ENCODE measurements at places on chromosomes 12 and 14.

DNA sequence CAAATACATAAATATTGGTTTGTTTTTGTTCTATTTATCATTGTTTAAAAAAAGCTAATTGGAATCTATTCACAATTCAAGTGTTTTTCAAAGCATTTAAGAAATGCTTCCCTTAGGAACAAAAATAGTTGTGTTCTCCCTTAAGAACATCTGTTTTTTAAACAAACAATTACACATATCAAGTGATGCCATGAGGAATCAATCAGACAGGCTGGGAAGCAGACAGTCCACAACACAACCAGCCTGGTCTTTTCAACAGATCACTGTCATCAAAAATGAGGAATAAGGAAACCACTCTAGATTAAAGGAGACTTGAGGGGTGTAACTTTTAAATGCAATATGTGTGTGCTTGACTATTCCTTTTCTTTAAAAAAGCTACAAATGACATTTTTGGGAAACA, 25.5 kb downstream of the GALC start:
- DNase-seq = no peak

GRCh38 chr12:76628745-76629144, 69.2 kb upstream of the OSBPL8 start:
- DNase-seq = peak; percentile 27

DNA sequence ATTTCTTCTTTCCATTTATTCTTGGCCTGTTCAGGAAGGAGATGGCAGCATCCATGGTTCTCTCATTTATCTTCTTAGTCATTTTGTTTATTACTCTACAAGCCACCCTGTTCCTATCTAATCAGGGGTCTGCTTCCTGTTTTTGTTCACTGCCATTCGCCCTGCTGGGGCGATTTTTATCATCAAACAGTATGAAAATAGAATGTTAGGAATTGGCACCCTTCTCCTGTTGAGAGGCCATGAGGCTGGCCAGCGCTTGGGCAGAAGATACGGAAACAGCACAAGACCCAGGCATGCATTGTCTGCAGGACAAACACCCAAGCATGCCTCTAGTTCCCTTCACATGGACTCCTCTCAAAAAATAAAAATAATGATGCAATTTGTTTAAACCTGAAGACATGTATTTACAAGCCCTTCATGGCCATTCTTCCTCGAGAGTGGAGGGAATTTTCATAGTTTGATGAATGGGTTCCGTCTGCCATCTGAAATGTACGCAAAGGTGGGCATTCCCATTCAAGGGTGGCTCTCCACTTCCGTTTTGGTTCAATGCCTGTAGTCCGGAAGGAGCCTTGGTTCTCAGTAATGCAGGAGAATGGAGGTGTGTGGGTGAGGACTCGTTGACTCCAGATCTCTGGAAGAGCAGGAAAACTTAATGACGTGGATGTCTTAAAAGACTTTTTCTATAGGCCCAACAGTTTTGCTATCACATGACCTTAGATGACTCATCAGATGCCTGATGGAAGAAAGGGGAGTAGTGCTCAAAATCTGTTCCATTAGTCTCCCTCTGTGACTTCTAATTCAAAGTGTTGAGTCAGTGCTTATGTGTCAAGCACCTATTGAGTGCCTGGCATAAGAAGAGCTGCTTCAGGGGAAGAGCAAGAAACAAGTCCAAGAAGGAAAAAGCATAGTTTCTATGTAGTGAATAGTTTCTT, 252.4 kb upstream of the TBX3 start:
- no peak for DNase-seq

- DNase-seq = no peak
These were observed 233.3 kb upstream of the DAAM1 start for GRCh38 chr14:58954901-58955861.

DNA sequence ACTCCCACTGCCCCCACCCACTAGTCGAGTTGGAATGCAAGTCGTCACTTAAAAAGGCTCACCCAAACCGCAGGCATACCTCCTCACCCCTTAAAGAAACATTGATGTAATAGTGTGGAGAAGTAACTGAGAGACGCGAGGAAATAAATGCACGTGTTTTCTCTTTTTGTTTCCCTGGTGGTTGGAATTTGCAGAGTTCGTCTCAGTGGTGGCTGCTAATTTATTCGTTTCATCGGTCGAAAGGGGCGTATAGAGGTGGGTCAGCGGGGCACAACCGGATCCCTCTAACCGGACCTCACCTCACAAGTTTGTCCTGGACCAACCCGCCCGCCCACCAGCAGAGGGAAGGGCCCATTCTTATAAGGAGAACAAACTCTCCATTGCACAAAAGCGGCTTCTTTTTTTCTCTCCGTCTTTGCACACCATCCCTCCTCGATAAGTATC, 5.0 kb upstream of the NPAS3 start:
- no peak for DNase-seq

GRCh38 chr12:64318605-64319004, 72.0 kb downstream of the C12orf56 start:
- no peak for DNase-seq

DNA sequence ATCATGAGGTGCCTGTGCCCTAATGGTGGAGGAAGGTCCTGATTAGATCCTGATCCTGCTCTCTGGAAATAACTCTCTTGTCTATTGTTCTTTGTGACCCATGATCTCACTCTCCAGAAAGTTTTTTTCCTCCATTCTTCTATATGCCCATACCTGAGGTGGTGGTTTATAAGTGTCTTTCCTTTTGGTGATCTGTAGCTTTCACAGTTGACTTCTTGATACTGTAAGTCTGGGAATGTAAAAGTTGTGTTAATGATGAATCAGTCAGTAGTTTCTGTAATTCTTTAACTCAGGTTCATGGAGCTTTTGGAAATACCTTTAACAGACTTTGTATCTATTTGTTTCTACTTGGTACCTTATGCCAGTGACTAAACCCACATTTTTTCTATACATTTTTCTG, 444.0 kb upstream of the FLRT2 start:
- no peak for DNase-seq

DNA sequence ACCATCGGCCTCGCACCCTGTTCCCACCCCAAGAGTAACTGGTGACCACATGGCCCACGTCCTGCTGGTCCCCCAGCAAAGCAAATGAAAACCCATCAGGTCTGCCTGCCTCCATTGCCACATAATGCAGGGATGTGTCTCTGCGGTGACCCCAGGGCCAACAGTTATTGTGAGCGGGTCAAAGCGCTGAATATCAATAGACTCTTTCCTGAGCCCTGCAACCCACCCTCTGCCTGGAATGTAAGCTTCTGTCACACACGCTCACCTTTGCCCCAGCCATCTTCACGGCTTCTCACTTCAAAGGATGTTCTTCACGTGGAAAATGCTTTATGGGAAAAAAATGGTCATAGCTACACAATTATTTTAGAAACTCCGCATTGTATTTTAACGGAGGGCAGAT, 63.9 kb downstream of the FZD10 start:
- no peak for DNase-seq

DNA sequence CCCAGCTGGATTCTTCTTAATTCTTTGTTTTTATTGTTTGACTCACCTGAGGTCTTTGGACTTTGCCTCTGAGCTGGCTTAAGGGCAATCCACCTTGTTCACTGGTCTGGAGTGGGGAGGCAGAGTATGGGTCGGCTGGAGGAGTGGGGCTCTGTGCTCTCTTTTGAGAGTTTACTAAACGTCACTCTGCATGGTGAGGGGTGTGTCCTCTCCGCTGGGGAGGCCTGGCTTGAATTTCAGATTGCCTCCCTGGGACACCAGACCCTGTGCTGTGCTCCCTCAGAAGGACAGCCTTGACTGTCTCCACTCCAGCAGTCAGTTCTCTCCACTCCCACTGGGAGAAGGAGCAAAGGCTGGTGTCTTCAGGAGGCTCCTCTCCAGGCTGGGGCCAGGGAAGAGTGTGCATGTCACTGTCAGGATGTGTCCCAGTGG, 1.9 kb upstream of the MTA1 start:
- DNase-seq = no peak

DNA sequence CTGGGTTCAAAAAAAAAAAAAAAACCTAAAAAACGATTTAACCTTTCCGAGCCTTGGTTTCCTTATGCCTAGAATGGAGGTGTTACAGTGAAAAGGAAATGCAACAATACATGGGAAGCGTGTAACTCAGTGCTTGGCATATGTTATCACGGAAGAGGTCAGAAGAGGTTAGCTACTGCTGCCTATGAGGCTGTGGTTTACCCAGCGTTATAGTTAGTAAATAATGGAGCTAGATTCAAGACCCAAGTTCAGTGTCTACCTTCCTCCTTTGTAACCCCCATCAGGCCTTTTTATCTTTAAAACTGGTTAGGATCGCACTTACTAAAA, 839 bp downstream of the IFT43 start:
- no peak for DNase-seq

DNA sequence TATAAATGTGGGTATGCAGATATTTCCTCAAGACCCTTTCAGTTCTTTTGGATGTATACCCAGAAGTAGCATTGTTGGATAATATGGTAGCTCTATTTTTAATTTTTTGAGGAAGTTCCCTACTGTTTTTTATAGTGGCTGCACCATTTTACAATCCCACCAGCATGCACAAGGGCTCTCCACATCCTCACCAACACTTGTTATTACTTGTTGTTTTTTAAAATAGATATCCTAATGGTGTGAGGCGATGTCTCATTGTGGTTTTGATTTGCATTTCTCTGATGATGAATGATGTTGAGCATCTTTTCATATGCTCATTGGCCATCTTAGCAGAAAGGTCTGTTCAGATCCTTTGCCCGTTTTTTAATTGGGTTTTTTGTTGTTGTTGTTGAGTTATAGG, 47.1 kb downstream of the DIP2B start:
- no peak for DNase-seq
